ENCODE measurements at places on chromosomes 3 and 15. TPM values are rescaled to one million over a fixed set of nuclear protein-coding genes. Genes with fewer than 3 reads are reported as not detected.

- peaks cover 8% of the 10 kb centered on the region for H3K27me3 ChIP-seq
- DNase-seq = no peak
- no peak overlapping the region for H3K4me3 ChIP-seq
- H3K4me1 ChIP-seq = peaks cover 2% of the 10 kb centered on the region
- no peak overlapping the region for H3K27ac ChIP-seq
These were observed 115.3 kb downstream of the POLR2M start for GRCh38 chr15:57821826-57822225.

Gene EFCC1
- total RNA-seq = 0.69 TPM

Gene TEX55
- total RNA-seq = not detected

Gene PPP1R14D
- not detected for total RNA-seq

DNA sequence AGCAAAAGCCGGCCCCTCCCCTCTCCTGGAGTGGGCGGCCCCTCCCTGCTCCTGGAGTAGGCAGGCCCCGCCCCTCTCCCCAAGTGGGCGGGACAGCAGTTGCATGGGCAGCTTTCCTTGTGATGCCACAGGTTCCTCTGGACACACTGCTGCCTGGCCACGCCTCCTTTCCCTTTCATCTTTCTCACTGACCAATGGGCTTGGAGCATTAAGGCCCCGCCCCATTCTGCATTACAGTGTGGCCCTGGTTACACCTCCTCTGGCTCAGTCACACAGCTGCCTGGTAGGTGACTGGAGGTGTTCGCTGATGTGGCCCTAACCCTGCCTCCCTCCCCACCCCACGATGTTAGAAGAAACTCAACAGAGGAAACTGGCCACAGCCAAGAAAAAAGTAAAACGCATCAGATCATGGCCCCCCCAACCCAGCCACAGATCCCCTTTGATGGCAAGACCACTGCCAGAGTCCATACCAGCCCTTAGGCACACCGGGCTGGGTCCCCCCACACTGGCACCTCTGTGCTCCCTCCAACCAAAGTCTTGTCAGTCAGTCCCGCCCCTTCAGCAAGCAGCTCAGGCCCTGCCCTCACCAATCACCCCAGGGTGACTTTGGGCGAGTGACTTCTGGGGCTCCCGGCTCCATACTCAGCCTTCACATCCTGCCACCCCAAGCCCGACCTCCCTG lies 84.3 kb downstream of the ADAMTS7 start:
- H3K36me3 ChIP-seq = peaks cover 1% of the 10 kb centered on the region
- no peaks in the 10 kb centered on the region for H3K4me1 ChIP-seq
- no peak overlapping the region for H3K4me3 ChIP-seq
- DNase-seq = no peak
- H3K27ac ChIP-seq = peak overlapping the region; percentile 89
- peaks cover 1% of the 10 kb centered on the region for H3K27me3 ChIP-seq

- no peaks in the 10 kb centered on the region for H3K36me3 ChIP-seq
- no peaks in the 10 kb centered on the region for H3K4me1 ChIP-seq
- no peak overlapping the region for H3K4me3 ChIP-seq
- no peaks in the 10 kb centered on the region for H3K27me3 ChIP-seq
These were observed 25.4 kb upstream of the DET1 start for GRCh38 chr15:88571852-88572259.

Gene KBTBD13
- total RNA-seq = not detected

- peaks cover 32% of the 10 kb centered on the region for H3K36me3 ChIP-seq
- peaks cover 22% of the 10 kb centered on the region for H3K4me1 ChIP-seq
- no peaks in the 10 kb centered on the region for H3K27me3 ChIP-seq
These were observed 346.6 kb downstream of the ZBTB20 start for GRCh38 chr3:114800272-114801031.

DNA sequence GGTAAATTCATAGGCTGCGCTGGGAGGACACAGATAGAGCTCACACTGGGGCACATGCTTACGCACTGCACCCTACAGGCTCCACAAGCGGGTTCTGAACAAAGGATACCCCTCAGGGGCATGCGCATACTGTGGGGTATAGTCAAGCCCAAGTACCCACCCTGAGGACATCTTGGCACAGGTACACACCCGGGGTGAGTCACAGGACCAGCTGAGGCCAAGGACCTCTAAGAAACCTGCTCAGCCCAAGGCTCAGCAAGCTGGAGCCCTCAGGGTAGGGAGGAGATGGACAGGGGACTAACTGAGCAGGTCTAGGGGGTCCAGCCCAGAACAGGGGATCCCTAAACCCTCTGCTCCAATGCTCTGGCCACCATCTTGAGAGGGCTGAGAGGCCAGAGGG lies 3.3 kb downstream of the SHISA5 start:
- H3K27ac ChIP-seq = no peak overlapping the region
- DNase-seq = no peak
- H3K36me3 ChIP-seq = no peaks in the 10 kb centered on the region
- H3K4me1 ChIP-seq = peaks cover 19% of the 10 kb centered on the region
- H3K27me3 ChIP-seq = no peaks in the 10 kb centered on the region

Data from naive thymus-derived CD8-positive, alpha-beta T cell (primary cell).